NCI-H1092 treated with DMSO at 0.1 percent for 48 hours (cell line): ENCODE measurements at places on chromosomes 5 and 9.

GRCh38 chr9:112384219-112384618 lies 4.3 kb downstream of the HSDL2 start:
- no peak for DNase-seq

GRCh38 chr9:112037281-112038016 lies 137.6 kb downstream of the SUSD1 start:
- DNase-seq, result no peak

DNA sequence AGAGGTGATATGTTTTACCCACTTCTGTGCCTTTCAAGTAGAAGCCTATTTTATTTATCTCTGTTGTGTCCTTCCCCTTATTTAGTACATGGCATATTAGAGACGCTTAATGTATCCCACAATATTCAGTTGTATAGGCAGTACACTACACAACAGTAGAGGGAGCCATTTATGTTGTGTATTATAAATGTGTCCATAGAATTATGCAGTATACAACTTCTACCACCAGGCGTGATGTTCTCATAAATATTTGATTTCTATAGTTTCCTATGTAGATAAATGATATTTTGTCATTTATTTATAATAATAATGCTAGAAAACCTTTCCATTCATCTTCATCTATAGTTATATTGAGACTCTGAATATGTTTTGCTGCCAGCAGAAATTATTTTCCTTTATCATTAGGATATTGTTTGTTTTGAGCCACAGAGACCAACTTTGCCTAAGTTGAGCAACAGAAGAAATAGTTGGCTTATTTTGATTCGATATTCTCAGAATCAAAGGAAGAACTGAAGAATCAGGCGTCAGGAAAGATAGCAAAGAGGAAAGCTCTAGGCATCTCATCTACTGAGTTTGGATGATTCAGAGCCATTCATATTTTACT lies 81.7 kb downstream of the ADAMTS19 start:
- DNase-seq, result no peak

DNA sequence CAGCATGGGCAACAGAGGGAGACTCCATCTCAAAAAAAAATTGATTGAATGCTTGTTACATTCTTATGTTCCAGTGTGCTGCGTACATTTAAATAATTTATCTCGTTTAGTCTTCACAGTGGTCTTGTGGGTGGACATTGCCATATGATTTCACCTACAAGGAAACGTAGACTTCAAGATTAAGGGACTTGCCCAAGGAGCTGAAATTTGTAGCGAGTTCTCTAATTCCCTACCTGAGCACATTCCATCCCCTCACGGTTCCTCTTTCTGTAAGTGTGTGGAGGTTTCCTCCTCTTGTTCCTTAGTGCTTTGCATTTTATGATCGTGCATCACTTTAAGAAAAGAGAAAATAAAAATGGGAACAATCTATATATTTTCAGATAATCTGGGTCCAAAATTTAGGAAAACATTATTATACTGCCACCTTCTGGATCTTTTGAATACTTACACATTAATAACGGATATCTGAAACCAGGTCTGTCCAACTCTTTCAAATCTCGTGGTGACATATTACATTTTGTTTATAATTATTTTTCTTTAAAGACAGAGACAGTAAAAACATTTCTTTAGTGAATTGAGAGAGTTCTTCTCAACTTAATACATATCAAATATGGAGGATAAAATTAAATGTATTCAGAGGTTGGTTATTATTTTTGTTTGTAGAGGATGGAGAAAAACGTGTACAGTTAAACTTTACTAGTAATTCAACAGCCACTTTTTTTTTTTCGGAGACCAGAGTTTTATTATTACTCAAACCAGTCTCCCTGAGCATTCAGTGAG lies 29.9 kb upstream of the C7 start:
- peak; percentile 28 for DNase-seq

GRCh38 chr5:79687889-79688288 lies 1.7 kb upstream of the CMYA5 start:
- no peak for DNase-seq

DNA sequence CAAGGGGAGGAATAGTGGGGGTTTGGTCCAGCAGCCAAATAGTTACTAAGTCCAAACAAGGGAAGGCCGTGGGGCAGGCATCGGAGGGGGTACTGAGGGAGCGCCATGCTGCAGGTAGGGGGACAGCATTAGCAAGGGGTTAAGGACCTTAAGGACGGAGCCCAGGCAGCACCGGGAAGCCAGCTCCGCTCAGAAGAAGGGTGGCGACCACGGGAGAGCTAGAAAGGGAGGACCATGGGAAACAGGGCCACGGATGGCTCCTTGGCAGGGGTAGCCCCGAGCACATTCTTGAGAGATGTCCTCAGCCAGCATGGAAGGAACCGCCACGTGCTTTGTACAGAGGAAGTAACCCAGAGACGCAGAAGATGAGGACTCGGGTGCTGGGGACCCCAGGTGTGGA lies 76.2 kb upstream of the STXBP1 start:
- DNase-seq, result no peak

DNA sequence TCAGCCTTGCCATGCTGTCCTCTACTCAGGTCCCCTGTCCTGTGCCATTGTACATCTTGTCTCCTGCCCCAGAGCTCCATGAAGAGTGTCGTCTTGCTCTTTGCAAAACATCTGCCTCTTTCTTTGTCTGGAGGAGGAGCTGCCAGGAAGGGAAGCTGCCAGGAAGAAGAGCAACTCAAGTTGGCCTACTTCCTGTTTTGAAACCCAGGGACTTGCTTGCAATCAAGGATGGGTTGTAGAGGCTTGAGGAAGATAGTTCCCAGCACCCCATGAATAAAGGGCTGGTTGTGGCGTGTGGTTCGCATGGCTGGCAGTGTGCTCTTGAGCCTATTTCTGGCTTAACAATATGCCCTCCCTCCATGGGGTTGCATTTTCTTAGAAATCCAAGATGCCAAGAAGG lies 53.0 kb upstream of the CPEB4 start:
- DNase-seq, result no peak

- peak; percentile 79 for DNase-seq
Measured at GRCh38 chr9:81686614-81687520, 2.5 kb downstream of the TLE1 start.

DNA sequence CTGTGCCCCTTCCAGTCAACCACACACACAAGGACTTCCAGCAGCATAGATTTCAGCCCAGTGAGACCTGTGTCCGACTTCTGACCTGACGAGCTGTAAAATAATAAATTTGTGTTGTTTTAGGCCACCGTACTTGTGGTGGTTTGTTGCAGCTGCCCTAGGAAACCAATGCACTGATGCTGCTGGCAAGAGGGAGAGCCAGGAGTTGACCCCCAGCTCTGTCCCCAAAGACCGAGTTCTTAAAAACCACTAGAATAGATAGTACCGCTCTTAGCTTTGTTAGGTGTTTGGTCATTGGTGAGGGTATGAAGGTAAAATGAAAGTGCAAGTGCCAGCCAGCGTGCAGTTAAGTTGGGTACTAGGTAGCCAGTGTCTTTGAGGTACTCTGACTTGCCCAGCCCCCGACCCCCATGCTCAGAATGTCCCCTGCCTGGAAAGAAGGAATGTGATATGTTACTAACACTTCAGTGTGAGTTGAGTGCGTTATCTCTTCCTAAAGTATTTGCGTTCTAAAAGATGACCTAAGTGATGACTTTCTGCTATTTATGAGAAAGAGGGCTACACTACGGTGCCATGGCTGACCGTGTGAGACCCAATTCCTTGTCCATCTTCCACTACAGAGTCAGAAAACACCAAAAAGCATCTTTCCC lies 185.6 kb downstream of the AOPEP start:
- DNase-seq, result no peak

GRCh38 chr5:56673171-56673570 lies 142.2 kb upstream of the MAP3K1 start:
- DNase-seq, result no peak

GRCh38 chr5:20213803-20214202 lies 225.8 kb upstream of the CDH18 start:
- no peak for DNase-seq

- peak; percentile 91 for DNase-seq
Measured at GRCh38 chr5:82387001-82387818, 109.1 kb upstream of the RPS23 start.

GRCh38 chr5:131579917-131580671 lies 54.9 kb downstream of the RAPGEF6 start:
- no peak for DNase-seq

GRCh38 chr5:131863700-131864099 lies 66.9 kb upstream of the FNIP1 start:
- no peak for DNase-seq

GRCh38 chr9:6356441-6356840 lies 28.3 kb downstream of the TPD52L3 start:
- no peak for DNase-seq

DNA sequence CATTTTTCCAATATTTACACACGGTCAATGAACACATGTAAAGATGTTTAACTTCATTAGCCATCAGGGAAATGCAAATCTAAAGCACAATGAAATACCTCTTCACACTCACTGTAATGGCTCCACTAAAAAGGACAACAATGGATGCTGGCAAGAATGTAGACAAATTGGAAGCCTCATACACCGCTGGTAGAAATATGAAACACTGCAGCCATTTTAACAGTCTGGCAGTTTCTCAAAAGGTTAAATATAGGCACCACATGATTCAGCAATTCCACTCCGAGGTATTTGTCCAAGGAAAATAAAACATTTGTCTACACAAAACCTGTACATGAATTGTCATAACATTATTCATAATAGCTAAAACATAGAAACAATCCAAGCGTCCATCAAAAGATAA lies 20.0 kb downstream of the RNF145 start:
- no peak for DNase-seq

DNA sequence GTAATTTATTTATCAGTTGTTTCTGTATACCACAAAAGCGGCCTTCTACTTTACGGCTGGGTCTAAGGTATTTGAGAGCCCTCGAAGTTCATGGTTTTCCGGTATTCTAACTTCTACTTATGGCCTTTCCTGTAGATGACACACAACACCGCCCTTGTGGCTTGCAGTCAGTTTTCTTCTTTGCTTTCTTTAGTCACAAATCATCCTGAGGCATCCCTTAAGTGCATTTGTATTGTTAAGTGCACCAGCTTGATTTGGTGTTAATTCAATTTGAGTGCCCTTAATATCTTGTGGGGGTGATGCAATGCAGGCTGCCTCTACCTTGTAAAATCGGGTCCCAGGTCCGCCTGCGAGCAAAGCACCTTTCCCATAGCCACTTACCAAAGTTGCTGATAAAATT lies 511.9 kb downstream of the CCDC171 start:
- no peak for DNase-seq

DNA sequence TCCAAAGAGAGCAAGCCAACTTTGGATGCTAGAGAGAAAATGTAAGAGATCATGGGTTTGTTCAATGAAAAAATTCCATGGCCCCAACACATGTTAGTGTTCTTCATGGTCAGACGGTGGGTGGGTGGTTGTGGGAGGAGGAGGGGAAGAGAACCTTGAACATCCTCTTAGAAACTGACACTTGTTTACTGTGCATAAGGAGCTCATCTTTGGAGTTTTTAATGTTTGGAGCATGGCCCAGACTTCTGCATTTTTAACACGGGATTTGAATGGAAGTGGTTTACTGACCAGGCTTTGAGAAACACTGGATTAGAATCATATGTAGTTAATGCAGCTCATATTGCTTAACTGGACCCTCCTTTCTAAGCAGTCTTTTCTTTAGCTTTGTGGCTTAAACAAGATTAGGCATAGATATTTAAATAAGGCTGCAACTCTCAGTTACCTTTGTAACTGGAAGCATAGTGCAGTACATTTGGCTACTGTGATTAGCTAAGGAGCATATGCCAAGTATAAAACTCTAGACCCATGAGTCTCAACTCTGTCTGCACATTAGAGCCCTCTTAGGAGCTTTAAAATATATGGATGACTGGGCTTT lies 60.1 kb downstream of the FOCAD start:
- no peak for DNase-seq

DNA sequence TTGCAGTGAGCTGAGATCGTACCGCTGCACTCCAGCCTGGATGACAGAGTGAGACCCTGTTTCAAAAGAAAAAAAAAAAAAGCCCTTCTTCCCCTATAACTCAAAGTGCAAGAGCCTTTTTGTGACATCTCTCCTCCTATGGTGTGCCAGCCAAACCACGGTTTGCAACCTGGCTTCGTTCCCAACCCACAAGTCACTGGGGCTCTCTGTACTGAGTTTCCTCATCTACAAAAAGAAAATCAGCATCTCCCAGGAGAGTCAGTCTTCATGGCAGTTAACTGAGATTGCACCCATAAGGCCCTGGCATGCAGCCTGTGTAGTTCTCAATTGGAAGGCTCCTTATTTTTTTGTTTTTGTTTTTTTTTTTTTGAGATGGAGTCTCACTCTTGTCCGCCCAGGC lies 14.8 kb downstream of the ODF2 start:
- DNase-seq, result no peak

GRCh38 chr5:6262651-6263363 lies 115.5 kb downstream of the MED10 start:
- no peak for DNase-seq

- DNase-seq, result no peak
Measured at GRCh38 chr5:79636981-79637733, 24.9 kb downstream of the TENT2 start.

GRCh38 chr5:26430323-26430722 lies 608.1 kb downstream of the CDH9 start:
- no peak for DNase-seq

DNA sequence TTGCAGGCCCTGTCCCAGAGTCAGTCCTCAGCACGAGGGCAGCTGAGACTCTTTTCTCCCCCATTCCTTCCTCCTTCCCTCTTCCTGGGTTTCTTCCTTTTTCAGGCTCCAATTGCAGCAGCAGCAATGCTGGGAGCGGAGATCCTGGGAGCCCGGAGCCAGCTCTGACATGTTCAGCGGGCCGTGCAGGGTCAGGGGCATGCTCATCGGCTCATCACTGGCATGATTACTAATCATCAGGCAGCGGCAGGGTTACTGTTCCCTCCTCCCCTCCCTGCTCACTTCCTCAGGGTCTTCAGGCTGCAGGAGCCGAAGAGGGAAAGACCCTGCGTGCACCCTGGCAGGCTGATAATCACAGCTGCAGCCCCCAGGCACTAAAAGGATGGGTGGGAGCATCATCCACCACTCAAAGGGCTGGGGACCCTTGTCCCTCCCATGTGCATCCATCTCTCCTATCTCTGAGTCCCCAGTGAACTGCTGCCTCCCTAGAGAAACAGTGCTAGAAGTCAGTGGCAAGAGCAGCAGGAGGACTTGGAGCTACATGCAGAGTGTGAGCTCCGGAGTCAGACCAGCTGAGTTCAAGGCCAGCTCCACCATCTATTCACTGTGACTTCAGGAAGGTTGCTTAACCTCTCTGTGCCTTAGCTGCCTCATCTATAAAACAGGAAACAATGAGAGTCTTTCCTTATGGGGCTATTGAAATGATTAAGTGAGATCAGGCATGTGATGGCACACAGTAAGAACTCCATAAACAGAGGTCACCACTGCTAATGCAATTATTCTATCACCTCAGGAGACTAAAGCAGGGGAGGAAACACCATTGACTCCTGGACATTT lies 7.8 kb upstream of the KCNIP1 start:
- no peak for DNase-seq

GRCh38 chr5:159415301-159415937 lies 85.1 kb upstream of the IL12B start:
- no peak for DNase-seq
